ENCODE measurements at places on chromosomes 1 and 21.

DNA sequence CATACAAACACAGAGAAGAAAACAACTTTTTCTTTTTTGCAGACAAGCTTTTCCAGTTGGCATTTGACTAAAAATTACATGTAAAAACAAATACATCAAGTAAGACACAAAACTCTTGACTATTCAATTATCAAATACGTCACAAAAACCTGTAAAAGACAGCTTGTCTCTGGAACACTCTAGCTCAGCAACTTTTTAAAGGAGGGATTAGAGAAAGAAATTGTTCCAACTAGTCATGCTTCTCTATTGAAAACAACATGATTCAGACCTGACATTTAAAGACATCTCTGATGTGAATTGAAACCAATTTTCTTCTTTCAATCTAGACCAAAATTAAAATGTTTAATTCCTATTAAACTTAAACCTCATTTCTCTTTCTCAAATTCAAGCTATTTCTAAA is 30.3 kb downstream of the SMYD3 start:
- no peak for DNase-seq

GRCh38 chr1:207954104-207954503 is 43.2 kb upstream of the CD34 start:
- DNase-seq: no peak

DNA sequence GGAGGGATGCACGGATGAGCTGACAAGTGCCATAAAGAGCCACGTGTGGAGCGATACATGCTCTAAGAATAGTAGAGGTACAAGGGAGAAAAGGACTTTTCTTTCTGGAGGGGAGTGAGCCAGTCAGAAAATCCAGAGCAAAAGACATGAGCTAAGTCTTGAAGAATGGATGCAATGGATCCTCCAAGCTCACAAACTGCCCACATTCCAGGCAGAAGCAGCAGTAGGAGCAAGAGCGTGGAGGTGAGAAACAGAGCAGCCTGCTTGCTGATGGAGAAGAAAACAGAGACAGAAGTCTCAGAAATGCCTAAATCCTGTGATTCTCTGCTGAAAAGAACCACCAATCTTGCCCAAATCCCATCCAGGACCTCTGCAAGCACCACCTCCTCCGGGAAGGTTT is 78.2 kb upstream of the RALGPS2 start:
- no peak for DNase-seq

- no peak for DNase-seq
Measured at GRCh38 chr1:200221614-200222282, 188.1 kb downstream of the ZNF281 start.

GRCh38 chr21:17514124-17514845 is 1.4 kb downstream of the CXADR start:
- DNase-seq: no peak

- no peak for DNase-seq
Measured at GRCh38 chr1:208526613-208527125, 282.5 kb upstream of the PLXNA2 start.

DNA sequence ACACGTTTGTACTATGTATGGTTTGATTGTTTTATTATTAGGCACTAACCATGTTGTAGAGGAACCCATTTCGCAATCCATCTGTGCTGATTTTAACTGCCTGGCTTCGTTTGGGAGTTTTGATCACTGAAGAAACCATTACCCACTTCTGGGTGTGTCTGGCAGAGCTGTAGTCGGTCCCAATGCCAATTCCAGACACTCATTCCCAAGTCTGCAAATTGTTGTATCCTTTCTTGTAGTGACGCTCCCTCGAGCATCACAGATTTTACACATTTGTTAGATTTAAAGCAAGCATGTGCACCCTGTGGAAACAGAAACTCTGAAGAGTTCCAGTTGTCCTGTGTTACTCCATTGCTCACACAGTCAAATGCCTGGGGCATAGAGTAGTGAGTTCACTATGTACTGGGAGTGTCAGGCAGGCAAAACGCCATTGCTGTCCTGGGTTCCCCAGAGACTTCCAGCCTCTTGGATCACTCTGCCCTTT is 31.0 kb upstream of the EFCAB14 start:
- no peak for DNase-seq

- no peak for DNase-seq
Measured at GRCh38 chr1:226967665-226968064, 27.6 kb downstream of the COQ8A start.

DNA sequence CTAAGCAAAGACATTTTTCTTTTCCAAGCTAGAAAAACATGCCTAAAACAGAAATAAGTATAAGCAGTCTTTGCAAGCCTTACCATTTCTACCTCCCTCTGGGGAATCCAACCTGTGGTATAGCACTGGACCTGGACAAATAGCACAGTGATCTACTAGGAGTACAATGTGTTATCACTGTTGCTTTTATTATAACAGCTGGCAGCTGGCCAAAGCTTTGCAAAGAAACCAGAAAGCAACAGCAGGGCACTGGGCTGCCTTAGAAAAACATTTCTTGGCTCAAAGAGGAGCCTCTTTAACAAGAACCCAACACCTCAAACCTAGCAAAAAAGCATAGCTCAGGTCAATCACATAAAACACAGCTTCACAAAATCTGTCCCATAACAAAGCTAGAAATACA is 294.5 kb upstream of the GREM2 start:
- DNase-seq: no peak

DNA sequence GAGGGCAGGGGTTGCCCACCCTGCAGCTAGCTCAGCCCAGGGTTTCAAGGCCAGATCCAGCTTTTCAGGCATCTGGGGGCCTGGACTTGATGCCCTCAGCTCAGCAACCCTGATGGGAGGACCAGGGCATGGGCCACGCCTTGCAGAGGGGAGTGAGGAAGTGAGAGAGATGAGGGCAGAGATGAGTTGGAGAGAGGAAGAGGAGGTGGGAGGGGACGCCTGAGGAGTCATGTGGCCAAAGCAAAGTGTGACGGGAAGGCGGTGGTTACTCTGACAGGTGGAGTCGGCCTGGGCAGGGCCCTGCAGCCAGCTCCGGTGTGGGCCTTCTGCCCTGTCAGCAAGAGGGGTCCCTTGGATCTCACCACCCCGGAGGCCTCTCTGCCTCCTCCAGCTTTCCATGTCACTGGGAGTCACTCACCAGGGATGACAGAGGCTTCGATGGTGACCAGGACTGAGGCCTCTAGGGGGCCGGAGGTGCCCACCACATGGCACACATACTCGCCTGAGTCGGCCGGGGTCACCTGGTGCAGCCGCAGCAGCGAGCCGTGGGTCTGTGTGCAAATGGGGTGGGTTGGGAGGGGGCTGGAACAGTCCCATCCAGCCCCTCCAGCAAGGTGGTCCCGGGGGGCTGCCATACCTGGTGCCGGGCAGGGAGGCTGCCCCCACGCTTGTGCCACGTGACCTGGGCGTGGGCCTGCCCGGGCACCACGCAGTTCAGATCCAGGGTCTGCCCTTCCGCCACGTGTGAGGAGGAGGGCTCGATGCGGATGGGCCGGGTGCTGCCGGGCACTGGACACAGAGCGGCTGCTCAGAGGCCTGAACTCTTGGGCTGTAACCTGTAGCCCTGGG is 40.4 kb downstream of the LDLRAD2 start:
- no peak for DNase-seq

GRCh38 chr1:76095802-76096201 is 21.3 kb downstream of the ST6GALNAC3 start:
- DNase-seq: no peak

- DNase-seq: no peak
Measured at GRCh38 chr1:61428146-61428545, 296.8 kb downstream of the TM2D1 start.

- no peak for DNase-seq
Measured at GRCh38 chr1:239547987-239548386, 161.6 kb downstream of the CHRM3 start.

DNA sequence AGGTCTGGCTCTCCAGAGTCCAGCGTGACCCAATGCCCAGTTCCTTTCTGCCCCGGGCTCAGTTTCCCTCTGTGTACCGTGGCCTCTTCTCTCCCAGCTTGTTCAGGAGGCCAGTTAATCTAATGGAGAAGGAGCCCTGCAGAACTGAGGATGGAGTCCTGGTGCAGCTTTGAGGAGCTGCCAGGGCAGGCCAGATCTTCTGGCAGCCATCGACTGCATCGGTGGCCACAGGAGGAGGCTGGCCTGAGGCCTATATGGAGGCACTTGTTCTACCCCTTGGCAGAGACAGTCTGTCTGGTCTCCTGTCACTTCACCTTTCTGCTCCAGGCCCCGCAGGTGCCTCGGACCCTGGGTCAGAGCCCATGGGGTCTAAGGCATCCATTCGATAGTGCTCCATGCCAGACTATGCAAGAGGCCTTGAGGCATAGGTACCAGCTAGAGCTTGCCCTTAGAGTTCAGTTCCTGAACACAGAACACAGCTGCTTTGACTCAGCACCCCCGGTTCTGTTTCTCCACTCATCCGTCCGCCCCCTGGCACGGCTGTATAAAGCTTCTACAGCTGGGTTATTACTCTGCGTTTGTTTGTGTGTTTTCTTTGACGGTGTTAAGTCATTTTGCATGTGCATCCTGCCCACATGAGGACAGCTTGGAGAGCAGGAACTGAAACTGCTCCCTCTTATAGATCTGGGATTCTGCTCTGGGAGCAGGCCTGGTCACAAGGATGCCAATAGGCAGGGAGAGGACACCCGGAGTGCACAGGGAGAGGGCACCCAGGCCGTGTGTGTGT is 18.5 kb upstream of the LRRN2 start:
- DNase-seq: no peak

DNA sequence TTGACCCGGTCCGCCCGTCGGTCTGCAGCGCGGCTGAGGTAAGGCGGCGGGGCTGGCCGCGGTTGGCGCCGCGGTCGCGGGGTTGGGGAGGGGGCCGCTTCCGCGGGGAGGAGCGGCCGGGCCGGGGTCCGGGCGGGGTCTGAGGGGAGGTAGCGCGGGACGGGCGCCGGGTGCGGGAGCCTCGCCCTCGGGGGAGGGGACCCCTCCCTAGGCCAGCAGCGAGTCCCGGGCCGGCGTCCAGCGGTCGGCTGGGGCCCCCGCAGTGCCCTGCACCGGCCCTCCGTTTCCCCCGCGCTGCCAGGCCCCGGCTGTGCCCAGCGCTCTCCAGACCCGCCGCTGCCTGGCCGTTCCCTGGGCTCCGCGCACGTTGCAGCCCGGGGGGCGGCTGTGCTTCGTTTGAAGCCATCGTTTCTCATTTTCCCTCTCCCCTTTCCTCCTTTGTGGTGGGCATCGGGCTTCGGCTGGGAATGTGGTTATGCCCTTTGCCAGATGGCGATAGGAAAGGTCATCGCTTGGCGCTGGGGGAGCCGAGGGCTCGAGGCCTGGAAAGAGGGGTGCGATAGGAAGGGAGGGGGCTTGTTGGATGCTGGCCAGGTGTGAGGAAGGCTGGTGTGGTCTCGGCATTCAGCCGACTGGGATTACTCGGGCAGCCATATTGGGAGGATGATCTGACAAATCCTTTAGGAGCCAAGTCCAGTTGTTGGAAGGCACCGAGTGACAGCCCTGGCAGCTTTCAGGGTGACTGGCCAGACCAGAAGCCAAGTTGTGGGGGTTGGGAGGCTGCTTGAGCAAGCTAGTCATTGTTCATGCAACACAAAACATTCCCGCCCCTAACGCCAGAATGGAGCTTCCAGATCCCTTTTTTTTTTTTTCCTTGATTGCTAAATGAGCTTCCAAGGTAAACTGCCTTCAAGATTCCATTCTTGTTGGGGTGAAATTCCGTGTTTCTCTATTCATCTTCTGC is 753 bp downstream of the KIF1B start:
- no peak for DNase-seq

DNA sequence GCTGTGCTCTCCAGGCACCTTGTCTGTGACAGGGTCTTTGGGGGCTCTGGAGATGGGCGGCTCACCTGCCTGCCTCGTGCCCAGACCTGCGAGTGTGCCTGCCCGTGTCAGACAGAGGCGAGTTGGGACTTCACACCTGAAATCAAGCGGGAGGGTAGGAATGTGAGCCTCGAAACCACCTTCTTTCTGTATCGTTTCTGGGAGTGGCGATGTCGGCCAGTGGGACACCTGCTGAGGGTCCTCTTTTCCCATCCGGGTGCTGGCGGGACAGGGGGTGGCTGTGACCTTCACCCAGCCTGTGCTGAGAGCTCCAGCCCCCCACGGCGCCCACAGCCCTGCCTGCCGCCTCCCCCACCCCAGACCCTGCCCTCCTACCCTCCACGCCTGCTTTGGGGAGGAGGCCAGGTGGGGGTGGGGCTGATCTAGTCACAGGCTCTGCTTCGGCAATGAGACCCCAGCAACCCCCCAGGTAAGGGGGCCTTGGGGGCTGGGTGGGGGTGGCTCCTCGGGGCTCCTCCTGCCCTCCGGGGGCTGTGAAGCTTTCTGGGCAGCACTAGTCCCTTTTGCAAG is 15.6 kb upstream of the FAAP20 start:
- DNase-seq: no peak

DNA sequence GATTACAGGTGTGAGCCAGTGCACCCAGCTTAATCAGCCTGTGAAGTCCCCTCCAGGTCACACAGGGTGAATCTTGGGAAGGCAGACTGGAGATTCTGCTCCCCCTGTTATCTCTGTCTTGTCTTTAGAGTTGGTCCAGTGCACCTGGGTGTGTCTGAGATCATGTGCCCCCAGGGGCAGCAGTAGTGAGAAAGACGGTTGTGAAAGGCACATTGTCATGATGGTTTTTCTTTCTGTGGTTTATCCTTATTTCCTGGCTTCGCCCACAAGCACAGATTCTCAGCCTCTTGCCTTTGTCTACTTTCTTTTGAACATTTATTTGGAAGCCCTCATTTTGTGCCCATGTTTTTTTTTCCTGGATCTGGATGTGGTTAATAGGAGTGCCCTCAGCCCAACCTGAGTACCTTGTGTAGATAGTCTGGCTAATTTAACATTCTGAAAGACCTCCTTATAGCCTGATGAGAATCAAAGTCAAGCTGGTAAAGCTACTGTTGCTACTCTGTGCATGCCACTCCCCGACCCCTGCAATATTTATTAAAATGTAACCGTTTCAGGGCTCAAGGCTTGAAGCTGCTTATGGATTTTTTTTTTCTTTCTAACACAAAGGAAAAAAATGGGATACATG is 23.7 kb downstream of the UCK2 start:
- DNase-seq: no peak

DNA sequence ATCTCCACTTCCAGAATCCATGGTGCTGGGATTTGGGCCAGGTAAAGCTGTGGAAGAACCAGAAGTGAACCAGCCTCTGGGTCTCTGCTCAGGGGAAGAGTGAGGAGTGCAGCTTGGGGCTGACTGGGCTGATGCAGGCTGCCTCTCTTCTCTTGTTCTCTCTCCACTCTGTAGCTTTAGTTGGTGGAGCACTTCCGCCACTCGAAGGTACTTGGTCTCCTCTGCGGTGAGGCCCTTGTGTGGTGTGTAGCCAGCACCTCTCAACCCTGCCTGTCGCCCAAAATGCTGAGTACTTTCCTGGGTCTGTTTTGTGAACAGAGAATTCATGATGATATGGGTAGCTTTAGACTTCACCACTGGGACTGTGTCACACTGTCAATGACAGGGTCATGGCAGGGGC is 63.2 kb downstream of the URB2 start:
- no peak for DNase-seq

DNA sequence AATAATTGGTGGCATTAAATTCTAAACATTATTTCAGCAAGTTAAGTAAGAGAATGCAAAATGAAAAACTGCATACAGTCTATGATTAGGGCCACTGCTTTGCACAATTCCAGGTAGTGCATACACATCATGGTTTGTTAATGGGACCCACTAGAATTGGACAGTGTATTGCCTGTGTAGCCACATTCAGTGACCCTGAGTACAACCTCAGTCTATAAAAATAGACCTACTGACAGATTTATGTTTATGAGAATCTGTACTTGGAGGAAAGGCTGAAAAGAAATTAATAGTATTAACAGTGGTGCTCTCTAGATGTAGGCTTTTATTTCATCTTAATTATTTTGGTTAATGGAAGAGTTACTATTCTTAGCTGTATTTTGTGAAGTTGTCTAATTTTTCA is 18.8 kb downstream of the UAP1 start:
- no peak for DNase-seq

- no peak for DNase-seq
Measured at GRCh38 chr1:14862114-14862771, 263.8 kb downstream of the KAZN start.
